ENCODE measurements at places on chromosomes 11 and 22.

- DNase-seq, result no peak
These were observed 333.9 kb downstream of the METTL15 start for GRCh38 chr11:28442131-28442530.

GRCh38 chr11:63558459-63559157, 4.6 kb downstream of the PLAAT2 start:
- DNase-seq, result no peak

DNA sequence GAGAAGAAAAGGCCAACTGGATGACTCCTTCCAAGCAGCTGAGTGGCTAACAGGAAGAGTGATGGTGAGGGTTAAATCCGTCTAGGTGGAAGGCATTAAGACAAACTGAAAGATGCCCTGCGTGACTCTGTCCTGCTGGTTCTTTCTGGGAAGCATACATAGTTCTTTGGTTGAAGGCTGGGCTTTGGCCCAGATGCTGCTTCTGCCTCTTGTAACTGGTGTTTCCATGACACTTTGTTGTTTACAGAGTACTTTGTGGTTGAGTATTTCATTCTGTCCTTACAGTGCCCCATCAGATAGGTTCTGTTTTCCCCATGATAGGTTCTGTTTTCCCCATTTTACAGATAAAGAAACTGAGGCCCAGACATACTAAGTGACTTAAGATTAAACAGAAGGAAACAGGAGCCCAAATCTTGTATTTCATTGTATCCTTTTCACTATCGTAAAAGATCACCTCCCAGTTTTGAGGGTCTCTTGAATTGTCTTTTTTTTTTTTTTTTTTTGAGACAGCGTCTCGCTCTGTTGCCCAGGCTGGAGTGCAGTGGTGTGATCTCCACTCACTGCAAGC, 124.3 kb upstream of the RASSF10 start:
- DNase-seq, result no peak

DNA sequence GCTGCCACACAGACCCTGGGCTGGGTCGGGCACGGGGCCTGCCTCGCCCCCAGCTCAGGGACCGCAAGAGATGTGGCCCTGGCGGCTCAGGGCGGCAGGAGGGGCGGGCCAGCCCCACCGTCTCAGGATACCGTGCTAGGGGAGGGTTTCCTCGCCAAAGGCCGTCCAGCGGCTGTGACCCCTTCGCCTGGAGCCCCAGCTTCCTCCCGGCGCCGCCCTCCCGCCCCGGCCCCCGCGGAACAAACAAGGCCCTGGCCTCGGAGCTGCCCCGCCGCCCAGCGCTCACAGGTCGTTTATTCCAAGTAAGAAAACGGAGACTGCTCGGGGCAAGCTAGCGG, 543 bp upstream of the AP2A2 start:
- DNase-seq, result no peak

- no peak for DNase-seq
These were observed 4.8 kb downstream of the PPME1 start for GRCh38 chr11:74175920-74176319.

GRCh38 chr22:48416396-48417224, 1411.1 kb downstream of the BRD1 start:
- DNase-seq, result no peak

GRCh38 chr11:84056653-84057376, 770.6 kb upstream of the CCDC90B start:
- DNase-seq, result no peak

GRCh38 chr11:114193730-114194679, 102.2 kb upstream of the NNMT start:
- no peak for DNase-seq

DNA sequence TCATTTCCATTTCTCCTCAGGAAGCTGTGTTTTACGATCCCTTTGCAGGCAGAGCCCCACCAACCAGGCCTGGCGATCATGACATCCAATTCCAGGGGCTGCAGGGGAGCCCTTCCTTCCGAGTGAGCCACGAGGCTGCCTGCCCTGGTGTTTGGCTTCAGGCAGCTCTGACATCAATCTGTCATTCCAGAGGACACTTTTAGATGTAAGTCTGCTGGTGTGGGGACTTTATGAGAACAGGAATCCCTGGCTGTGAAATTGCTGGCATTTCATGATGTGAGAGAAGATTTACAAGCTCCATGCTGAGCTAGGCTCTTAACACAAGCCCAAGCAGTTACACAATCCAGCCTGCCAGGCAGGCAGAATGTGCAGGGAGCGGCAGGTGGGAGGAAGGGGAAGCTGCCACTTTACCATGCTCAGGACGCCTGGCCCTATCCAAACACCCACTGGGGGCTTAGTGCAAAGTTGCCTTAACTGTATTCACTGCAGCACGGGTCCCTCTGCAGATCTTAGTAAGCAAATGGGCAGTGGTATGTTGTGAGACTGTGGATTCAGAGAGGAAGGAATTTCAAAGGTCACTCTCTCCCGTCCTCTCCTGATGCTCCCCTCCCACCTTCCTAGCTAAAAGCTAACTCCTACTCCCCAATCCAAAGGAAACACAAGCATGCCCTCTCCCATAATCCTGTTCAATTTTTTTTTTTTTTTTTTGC, 43.4 kb upstream of the MICAL2 start:
- no peak for DNase-seq

GRCh38 chr22:35600476-35600875, 16.7 kb downstream of the MB start:
- DNase-seq, result no peak

DNA sequence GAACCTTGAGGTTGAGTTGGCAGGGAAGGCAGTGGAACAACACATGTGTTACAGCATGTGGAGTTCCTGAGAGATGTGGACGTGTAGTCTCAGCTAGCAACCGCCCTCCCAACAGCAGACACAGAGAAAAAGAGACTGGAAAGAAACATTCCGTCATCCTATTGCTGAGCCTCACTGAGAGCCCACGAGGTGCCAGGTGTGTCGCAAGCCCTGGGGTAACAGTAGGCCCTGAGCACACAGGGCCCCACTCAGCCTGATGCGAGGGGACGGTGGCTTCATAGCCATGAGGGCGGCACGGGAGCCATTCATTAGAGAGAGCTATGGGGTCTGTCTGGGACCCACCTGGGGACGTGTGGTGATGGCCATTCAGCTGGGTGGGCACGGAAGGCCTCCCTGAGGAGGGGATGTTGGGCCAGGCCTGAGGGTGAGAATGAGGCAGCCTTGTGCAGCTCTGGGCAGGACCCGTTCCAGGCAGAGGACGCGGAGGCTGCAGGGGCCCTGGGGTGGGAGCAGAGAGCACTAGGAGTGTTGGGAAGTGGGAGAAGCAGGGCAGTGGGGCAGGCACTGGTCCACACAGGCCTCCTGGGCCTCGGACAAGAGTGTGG, 26.2 kb downstream of the MPPED1 start:
- DNase-seq, result no peak

- no peak for DNase-seq
These were observed 86.2 kb downstream of the GALNT18 start for GRCh38 chr11:11535611-11536010.

DNA sequence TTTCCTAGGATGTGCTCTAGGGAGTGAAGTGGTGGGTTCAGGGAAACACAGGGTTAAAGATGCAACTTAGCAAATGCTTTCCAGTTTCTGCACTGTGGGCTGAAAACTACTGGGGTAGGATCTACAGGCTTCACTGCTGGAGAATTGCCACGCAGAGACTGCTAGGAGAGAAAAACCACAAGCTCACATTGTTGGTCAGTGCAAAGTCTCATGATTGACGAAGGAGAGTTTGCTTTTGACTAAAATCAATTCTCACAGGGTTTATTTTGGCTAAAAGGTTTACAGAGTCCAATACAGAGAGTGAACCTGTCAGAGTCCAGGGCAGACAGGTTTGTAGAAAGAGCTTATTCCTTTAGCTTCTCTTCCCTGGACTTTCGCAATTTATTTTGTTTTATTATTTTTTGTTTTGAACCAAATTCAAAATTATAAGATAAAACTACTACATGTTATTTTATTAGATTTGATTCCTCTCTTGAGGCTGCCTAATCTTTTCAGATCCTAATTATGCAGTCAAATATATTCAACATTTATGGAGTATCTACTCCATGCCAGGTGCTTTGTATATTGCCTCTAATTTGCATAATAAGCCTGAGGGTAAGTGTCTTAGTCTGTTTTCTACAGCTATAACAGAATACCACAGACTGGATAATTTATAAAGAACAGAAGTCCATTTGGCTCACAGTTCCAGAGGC, 64.7 kb downstream of the MTNR1B start:
- no peak for DNase-seq

GRCh38 chr11:73192272-73192671, 25.8 kb upstream of the P2RY2 start:
- no peak for DNase-seq

- DNase-seq, result no peak
These were observed 317.2 kb downstream of the SHANK2 start for GRCh38 chr11:70935006-70935768.

DNA sequence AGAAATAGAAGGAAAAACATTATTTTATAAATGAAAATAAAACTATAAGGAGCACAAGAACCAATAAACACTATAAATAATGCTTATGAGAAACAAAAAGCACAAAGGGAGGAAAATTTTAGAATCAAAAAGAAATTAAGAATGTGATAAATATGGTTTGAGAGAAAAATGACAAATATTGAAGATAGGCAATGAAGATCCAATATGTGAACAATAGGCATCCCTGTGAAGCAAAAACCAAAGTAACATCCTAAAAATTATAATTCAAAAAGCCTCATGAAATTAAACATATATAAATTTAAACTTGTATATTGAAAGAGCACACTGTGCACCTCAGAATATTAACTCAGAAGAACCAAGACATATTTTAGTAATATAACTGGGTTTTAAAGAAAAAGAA, 216.2 kb downstream of the GRIK4 start:
- DNase-seq, result no peak

GRCh38 chr11:101723371-101723770, 139.6 kb upstream of the TRPC6 start:
- DNase-seq, result no peak

GRCh38 chr22:43528601-43529360, 117.0 kb downstream of the MPPED1 start:
- DNase-seq, result no peak

DNA sequence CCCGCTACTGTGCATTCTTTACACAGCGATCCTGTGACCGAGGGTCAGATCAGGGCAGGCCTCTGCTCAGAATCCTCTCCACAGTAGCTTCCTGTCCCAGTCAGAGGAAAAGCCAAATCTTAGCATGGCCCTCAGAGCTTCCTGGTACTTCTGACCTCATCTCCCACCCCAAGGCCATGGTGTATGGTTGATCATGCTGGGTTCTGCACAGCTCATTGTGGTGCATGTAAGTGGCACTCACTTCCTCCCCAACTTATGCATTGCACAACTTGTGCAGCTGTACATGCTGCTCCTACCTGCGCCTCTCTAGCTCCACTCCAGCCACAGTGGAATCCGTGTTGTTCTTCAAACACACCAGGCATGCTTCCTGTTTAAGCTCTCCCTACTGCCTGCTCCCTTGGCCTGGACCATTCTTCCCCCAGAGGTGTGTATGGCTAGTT, 20.3 kb downstream of the BMAL1 start:
- no peak for DNase-seq

DNA sequence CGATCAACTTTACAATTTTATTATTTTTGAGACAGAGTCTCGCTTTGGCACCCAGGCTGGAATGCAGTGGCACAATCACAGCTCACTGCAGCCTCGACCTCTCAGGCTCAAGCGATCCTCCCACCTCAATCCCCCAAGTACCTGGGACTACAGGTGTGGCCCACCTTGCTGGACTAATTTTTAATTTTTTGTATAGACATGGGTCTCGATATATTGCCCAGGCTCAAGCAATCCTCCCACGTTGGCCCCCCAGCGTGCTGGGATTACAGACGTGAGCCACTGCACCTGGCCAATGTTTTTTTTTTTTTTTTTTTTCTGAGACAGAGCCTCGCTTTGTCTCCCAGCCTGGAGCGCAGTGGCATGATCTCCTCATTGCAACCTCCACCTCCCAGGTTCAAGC, 2.0 kb upstream of the PPFIA1 start:
- DNase-seq, result no peak

- no peak for DNase-seq
These were observed 106.8 kb downstream of the DCDC1 start for GRCh38 chr11:31262761-31263160.

- no peak for DNase-seq
These were observed 208.3 kb downstream of the NAV2 start for GRCh38 chr11:19920982-19921381.
